ENCODE measurements at places on chromosomes 6 and 20.

DNA sequence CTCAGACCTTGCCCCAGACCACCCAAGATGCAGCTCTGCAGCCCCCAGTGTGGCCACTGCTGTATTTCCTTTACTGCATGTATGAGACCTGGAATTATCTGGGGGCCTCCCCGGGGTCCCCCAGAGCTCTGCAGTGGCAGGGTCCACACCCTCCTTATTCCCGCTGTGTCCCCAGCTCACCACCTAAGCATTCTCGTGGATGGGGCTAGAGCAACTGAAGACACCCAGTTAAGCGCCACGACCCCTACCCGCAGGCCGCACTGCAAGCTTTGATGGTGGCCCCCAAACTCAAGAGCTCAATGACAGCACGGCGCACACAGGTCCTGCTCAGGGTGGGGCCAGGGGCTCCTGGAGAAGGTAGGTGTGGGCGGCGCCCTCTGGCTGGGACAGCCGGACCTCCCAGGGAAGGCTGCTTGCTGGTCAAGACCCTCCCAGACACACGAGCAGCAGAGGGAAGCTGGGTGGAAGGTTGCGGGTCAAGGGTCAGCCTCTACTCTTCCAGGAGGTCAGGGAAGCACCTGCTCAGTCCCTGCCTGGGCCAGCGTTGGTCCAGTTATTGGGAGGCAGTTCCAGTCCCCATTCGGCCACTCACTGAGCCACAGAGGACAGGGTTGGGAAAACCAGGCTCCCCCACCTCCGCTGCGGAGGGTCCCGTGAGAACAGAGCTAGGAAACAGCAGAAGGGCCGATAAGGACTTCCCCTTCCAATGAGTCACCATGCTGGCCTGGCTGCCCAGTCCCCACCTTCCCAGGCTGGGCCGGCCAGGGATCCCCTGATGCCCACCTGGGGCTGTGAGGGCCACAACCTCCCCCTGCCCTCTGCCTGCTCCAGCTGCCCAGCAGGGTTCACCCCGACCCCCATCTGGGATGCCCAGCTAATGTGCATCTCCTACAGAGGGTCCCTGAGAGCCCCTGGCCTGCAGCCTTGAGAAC, 2.9 kb downstream of the LAMA5 start:
- DNase-seq, result no peak

DNA sequence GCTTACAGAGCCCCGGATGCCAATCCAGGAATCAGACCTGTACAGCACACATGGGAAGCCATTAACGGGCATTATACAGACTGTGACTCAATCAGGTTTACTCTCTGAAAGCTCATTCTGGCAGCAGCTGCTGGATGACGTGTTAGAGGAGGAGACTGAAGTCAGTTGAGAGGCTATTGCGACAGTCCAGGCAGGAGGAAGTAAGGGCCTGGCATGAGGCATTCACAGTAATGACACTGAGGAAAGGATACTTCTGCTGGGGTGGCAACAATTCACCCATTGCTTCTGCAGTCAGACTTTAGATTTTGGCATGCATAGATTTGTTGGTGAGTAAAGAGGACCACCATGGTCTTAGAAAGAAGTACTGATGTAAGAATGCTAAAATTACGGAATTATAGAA, 151.0 kb upstream of the HEY2 start:
- peak; percentile 83 for DNase-seq

- DNase-seq, result no peak
Observed at GRCh38 chr6:10801224-10801848, 37.0 kb downstream of the MAK start.

GRCh38 chr6:170087941-170088581, 202.8 kb downstream of the DLL1 start:
- no peak for DNase-seq

DNA sequence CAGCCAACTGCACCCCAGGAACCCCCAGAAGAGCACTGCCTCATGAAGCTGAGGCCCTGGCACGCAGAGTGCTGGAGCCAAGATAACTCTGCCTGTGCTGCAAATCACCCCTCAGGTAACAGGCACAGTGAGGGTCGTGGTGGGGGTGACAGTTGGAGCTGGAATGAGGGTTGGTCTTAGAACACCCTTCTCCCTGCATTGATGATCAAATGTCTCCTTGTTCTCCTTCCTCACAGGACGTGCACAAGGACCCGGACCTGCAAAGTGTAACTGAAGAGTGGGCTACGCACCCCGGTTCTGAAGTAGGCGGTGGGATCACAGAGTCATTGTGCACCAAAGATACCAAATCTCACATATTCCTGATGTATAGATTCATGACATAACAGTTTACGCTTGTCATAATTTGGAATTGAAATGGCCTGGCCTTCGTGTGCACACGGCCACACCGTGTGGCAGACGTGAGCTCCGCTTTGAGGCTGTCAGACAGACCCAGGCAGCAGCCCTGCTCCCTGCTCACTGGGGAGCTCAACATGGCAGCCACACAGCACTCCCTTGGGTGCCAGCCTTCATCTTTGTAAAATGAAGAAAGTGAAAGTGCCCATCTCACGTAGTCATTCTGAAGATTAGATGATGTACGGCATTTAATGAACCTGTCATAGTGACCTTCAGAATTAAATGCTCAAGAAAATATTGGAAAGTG, 8.8 kb downstream of the THBS2 start:
- no peak for DNase-seq

DNA sequence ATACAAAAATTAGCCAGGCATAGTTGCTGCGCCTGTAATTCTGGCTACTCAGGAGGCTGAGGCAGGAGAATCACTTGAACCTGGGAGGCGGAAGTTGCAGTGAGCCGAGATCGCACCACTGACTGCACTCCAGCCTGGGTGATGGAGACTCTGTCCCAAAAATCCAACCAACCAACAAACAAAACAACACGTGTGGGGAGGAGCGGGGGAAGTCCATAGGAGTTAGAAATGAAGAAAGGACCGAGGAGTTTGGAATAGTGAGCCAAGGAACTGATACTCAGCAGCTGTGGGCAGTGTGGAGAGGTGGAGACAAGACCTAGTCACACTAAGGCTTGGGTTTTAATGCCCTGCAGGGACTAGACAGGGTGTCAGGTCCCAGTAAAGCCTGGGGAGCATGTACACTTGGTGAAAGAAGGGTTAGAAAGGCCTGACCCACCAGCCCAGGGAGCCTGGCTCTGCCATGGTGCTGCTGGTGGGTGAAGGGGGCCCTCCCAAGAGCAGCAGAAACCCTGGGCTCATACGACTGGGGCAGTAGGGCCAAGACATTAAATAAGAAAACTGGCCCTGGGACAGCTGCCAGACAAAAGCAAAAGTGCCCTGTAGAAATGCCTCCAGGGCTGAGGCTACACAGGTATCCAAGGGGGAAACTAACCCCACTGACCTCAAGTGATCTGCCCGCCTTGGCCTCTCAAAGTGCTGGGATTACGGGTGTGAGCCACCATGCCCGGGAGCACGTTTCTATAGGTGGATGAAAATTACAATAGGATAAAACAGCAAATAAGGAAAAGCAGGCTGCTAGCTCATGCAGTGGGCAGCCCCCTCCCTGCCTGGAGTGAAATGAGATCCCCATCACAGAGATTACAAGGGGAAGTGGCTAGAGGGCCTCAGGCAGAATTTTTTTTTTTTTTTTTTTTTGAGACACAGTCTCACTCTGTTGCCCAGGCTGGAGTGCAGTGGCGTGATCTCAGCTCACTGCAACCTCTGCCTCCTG, 58.0 kb downstream of the MYH7B start:
- DNase-seq, result no peak

DNA sequence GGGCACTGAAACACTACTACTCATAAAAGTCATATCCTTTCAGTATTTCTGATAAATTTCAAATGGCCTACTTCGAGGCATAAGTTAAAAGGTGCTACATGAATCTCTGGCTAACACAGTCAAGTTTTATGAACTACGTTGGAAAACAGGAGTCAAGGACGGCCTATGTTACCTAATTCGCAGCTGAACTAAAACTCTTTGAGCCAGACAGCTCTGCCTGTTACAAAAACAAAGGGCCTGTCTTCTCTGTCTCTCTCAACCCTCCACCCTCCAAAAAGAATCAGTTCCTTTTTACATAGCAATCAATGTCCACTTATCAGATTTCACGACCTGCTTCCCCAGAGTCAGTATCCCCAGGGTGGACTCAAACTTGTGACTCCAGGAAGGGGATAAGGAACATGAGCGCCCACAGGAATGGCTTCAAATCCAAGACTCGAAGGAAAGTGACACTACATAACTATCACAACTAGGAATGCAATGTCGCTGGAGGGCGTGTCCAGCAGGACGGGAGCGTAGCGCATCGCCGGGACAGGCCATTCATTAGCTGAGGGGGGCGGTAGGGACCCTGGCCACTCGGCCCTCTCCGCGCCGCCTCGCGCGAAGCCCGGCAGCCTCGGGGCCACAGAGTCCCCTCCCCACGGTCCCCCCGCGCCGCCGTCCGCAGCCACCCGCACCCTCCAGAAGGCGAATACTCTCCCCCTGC, 591 bp downstream of the IBTK start:
- no peak for DNase-seq

Measured in epithelial cell of prostate (primary cell).